ENCODE measurements at places on chromosomes 13 and 19. TPM values are rescaled to one million over a fixed set of nuclear protein-coding genes. Genes with fewer than 3 reads are reported as not detected.

- no peak for DNase-seq
Measured at GRCh38 chr13:28492569-28493367, 2.2 kb downstream of the FLT1 start.

DNA sequence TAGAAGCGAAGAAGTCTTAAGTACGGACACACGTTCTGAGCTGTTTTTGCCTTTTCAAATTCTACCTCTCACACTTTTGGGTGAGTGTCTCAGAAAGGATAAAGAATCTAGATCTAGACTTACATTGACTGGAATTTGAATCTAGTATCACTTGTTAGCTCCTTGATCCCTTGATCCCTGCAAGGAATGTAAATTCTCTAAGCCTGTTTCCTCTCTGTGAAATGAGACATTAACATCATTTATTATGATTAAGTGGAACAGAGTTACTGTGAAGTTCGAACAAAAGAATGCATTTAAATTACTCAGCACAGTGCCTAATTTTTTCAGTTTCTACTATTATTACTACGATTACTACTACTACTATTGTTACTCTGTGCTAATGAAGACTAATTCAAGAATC is 86.6 kb upstream of the POSTN start:
- DNase-seq, result no peak

- DNase-seq, result no peak
Measured at GRCh38 chr13:94632226-94632980, 30.7 kb downstream of the GPR180 start.

Gene GJB6
- not detected for polyA plus RNA-seq

DNA sequence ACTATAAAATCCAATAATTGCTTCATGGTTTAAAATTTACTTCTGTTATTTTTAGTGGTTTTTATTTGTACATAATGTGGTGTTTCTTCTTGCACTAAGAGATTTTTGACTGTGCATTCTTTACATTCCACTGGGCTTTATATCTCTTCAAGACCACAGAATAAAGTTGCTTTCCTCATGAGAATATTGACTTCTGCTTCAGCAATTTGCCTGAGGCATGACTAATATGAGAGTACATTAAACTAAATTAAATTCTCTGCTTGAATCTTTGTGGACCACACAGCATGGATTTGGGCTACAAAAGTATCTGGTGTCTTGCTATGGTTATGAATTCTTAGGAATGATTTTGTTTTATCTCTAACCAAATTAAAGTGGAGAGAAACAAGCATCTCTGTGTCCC is 1463.4 kb upstream of the PCDH20 start:
- no peak for DNase-seq

- peak; percentile 84 for DNase-seq
Measured at GRCh38 chr19:41449079-41449864, 6.3 kb downstream of the ERICH4 start.

DNA sequence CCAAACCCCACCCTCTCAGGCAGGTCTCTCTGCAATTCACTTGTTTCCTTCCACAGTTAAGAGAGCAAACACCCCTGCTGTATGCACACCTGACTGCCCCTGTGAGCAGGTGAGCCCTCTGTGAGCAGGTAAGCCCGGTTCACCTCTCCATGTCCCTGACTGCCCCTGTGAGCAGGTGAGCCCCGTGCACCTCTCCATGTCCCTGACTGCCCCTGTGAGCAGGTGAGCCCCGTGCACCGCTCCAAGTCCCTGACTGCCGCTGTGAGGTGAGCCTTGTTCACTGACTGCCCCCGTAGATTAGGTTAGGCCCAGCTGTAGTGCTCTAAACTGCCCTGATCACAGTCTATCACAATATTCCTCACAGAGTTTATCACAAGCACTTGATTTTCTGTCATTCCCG is 29.2 kb downstream of the TMTC4 start:
- DNase-seq, result no peak

DNA sequence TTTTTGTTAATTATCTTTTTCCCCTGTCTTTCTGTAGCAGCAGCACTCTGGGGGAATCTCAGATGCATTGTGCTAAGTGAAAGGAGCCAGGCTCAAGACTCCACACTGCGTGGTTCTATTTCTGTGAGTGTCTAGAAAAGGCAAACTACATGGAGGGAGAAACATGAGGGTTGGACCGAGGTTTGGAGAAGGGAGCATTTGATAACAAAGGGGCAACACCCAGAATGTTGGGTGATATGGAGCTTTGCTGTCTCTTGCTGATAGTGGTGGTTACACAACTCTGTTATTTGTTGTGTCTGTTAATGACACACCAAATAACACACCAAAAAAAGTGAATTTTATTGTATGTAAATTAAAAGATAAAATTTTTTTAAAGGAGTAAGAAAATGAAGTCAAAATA is 107.8 kb downstream of the COL4A2 start:
- no peak for DNase-seq

DNA sequence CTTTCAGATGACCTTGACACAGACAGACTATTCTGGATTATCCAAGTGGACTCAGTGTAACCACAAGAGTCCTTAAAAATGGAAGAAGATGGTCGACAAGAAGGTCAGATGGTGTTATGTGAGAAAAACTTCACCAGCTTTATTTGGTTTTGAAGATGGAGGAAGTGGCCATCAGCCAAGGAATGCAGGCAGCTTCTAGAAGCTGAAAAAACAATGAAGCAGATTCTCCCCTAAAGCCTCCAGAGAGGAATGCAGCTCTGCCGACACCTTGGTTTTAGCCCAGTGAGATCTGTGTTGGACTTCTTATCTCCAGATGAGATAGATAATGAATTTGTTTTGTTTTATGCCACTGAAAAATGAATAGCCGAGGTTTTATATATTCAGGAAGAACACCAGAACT is 501.5 kb downstream of the DCT start:
- DNase-seq, result no peak

Gene IFNL1
- polyA plus RNA-seq, result not detected

GRCh38 chr13:53941588-53942190 is 913.1 kb downstream of the OLFM4 start:
- DNase-seq, result no peak

Gene DNASE2
- 14.8 TPM for polyA plus RNA-seq

Gene GGACT
- polyA plus RNA-seq, result 0.44 TPM

DNA sequence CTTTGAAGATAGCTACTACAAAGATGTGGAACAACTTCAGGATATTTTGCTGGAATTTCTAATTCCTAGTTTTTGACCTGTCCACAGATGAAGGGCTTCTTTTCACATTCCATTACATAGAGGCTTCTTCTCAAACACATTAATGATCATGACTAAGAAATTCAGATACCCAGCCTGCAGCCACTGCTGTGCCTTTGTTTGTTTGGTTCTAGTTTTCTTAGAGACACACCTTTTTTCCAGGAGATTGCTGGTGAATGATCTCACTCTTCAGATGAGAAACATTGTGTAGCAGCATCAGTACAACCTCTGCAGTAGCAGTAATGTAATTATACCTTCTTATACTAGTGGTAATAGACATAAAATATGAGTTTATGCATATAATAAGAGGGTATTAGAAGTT is 5.0 kb downstream of the TDRD3 start:
- no peak for DNase-seq

- no peak for DNase-seq
Measured at GRCh38 chr19:4578552-4579248, 19.2 kb upstream of the SEMA6B start.

GRCh38 chr13:112596235-112596634 is 8.3 kb upstream of the TUBGCP3 start:
- DNase-seq, result no peak

DNA sequence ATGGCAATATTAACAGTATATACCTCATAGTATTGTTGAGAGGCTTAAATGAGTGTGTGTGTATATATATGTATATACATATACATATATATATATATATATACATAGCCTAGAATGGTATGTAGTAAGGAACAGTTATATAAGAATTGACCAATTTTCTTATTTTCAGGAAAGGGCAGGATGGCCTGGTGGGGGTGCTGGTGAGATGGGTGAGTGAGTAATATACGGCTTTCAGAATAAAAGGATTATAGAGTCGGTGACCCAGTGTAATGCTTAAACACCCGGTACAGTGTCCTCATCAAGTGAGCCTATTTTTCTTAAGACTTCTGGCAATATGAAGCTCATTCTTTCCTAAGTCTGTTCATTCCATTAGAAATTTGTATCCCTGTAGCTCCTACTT is 11.7 kb upstream of the FAM216B start:
- DNase-seq, result no peak

- DNase-seq, result no peak
Measured at GRCh38 chr13:114071991-114072390, 60.4 kb downstream of the RASA3 start.

Gene FGF22
- polyA plus RNA-seq, result 0.42 TPM

Gene ADM5
- 0.38 TPM for polyA plus RNA-seq

DNA sequence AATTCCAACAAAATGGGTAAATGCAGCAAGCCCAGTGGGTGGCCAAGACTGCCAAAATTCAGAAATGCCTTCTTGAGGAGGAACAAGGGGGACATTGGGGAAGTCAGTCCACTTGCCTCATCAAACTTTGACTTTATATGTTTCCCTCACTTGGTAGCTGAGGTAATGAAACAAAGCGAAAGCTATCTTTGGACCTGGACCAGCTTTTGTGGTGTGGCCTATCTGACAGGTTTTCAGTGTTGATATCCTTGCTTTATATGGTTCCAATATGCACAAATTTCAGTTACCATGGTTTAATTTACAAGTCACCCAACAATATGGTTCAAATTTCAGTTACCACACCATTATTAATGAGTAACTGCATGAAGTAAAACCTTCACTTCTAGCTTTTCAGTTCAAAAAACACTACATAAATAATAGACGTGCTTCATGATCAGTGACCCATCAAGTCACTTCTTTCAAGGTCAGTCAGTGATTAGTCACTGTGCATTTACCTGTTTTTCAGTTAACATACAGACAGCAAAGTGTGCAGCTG is 17.7 kb upstream of the POU4F1 start:
- DNase-seq, result no peak

DNA sequence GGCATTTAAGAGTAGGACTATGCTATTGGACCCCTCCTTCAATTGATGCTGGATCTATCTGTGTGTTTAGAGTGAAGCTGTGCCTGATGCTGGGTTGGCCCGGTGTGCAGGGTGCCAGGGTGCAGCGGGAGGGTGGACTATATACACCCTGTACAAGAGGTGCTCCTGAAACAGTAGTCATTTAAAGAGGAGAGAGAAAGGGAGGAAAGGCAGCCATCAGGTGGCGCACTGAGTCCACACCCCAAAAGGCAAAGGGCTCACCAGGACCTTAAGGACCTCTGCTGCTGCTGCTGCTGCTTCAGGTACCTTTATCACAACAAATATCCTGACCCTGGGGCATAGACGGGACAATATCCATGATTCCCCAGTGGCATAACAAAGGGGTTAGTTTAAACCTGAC is 39.4 kb downstream of the ZNF136 start:
- no peak for DNase-seq

- DNase-seq, result no peak
Measured at GRCh38 chr13:103772576-103772975, 706.4 kb upstream of the SLC10A2 start.

DNA sequence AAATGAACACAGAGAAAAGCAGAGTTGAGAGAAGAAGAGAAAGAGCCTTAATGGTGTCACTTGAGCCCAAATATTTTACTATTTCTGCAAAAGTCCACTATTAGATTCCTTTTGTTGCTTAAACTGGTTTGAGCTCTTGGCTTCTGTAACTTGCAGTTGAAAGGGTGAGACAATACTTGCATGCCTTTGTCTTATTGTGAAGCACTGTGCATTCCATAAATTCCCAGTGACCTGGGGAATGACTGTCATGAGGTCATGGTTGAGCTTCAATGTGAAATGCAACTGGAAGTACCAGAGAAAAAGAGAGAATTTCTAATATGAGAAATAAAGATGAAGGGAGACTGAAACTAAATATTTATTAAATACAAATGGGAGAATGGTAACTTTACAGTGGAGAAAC is 310.9 kb downstream of the TDRD3 start:
- no peak for DNase-seq

Gene NR1H2
- 139 TPM for polyA plus RNA-seq

Gene ATP1A3
- polyA plus RNA-seq, result 0.17 TPM

DNA sequence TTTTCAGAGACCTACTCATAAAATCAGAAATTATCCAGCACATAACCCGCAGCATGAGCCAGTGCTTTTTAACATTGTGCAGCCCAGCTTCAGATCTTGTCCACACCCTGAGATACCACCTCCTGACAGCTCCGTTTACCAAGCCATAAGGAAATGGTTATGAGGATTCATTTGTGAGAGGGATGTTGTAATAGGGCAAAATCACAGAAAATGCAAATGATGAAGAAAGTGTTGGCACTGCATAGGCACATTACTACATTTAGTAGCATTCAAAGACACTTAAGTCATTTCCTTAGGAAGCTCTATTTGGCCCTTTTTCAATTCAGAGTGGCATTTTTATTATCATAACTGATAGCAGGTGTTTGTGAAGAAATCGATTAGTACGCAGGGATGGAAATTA is 277.5 kb downstream of the DNAJC15 start:
- no peak for DNase-seq

- no peak for DNase-seq
Measured at GRCh38 chr13:112545856-112546255, 42.1 kb downstream of the TUBGCP3 start.

- DNase-seq, result no peak
Measured at GRCh38 chr19:32550666-32551065, 30.3 kb upstream of the PDCD5 start.

DNA sequence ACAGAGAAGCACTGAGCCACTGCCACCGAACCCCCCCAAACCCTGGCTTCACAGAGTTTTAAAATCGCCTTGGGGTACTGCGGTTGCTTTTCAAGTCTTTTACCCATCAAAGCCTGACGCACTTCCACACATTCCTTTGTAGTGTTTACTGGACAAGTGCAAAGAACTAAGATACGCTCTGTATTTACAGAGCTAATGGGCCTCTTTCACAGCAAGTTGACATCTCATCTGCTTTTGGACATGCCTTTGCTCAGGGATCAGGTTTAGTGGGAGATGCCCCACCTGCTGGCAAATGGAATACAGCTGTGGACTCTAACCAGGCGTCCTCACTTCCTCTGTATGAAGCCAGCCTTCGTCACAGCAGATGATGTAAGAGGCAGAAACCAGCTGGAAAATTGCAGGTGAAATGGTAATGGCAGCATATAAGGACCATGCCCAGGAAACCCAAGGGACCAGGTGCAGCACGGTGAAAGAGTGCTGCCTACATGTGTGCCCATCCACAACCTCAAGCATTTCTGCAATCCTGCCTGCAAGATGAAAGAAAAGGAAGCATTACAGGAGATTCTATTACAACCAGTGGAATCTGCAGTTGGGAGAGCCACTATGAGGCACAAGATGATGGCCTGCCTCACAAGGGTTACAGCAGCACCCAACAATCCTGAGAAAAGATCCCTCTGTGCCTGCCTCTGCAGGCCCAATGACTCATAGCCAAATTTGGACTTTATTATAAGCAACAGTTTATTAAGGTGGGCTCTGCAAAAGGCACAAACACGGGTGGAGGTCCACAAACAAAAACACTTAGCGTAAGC is 34.7 kb downstream of the BRD4 start:
- DNase-seq, result no peak

Gene ZNF708
- 4.0 TPM for polyA plus RNA-seq

Gene C13orf42
- polyA plus RNA-seq, result not detected

DNA sequence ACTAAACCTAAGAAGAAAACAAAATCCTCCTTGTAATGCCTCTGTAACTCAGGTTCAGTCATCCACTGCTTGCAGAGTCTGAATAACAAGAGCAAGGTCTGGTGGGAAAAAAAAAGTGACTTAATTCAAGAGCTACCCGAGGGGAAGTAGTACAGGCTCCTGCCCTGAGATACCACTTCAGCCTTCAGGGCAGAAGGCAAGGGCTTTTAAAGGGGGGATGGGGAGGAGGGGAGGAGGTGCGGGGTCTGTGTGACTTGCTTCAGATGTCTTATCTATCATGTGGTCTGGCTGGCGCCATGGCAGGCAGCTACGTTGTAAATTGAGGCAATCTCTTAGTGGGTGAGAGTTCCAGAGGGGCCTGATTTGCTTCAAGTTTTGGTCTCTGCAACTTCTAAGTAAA is 66.7 kb downstream of the LRRC63 start:
- no peak for DNase-seq

Measured in psoas muscle (tissue), 8 donors.